ENCODE measurements at places on chromosomes 3 and 15.
A peak's percentile ranks its signal among the peaks of the same experiment; 100 is the strongest.

DNA sequence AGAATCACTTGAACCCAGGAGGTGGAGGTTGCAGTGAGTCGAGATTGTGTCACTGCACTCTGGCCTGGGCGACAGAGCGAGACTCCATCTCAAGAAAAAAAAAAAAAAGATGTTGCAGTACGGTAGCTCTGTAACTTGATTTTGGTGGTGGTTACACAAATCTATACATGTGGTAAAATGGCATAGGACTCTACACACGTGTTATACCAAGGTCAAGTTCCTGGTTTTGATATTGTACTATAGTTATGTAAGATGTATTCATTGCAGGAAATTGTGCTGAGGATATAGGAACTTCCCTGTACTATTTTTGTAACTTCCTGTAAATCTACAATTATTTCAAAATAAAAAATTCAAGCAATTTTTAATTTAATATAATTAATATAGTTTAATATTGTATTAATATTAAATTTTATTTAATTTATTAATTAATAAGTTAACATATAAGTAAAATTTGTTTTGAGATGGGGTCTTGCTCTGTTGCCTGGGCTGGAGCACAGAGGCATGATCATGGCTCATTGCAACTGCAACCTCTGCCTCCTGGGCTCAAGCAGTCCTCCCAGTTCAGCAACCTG is 9.9 kb downstream of the MYD88 start:
- DNase-seq, result no peak

GRCh38 chr15:81043281-81043934 is 42.7 kb downstream of the TLNRD1 start:
- DNase-seq, result no peak

- DNase-seq, result no peak
Measured at GRCh38 chr3:46678280-46678679, 15.2 kb downstream of the ALS2CL start.

GRCh38 chr15:70382009-70382749 is 284.5 kb upstream of the TLE3 start:
- DNase-seq, result no peak

DNA sequence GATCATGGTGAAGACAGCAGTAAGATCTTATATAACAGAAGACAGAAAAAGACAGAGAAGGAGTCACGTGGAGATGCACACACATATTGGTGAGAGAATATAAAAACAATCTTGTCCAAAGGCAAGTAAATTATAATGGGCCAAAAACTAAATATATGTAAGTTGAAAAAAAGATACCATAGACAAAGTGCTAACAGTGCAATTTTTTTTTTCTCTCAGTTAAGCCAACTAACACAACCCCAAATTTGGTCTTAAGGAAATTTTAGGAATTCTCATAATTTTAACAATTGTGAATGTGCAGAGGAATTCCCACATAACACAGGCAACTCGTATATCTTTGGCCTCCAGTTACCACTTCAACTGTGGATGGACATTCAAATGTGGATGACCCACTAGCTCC is 432.2 kb downstream of the SOX2 start:
- no peak for DNase-seq

- DNase-seq, result no peak
Measured at GRCh38 chr15:99522288-99522687, 43.5 kb upstream of the MEF2A start.

GRCh38 chr3:37310666-37311050 is 136.3 kb upstream of the LRRFIP2 start:
- peak; percentile 67 for DNase-seq

DNA sequence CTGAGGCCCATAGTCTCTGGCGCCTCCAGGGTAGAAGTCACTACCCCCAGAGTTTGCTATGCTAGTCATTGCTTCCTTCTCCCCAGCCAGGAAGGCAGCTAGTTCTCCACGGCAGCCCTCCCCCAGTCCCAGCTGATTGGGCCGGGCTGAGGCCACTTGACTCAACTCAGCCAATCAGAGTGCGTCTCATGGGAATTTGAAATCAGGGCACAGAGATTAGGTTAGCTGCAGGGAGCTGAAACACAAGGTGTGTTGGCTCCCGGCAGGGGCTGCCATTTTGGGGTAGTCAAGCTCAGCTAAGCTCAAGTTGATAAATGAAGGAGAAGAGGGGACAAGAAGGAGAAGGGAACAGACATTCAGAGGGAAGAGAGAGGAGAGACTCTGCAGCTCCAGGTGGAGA is 32.8 kb downstream of the LINGO1 start:
- DNase-seq, result no peak

GRCh38 chr3:128228366-128228910 is 75.2 kb downstream of the EEFSEC start:
- no peak for DNase-seq

DNA sequence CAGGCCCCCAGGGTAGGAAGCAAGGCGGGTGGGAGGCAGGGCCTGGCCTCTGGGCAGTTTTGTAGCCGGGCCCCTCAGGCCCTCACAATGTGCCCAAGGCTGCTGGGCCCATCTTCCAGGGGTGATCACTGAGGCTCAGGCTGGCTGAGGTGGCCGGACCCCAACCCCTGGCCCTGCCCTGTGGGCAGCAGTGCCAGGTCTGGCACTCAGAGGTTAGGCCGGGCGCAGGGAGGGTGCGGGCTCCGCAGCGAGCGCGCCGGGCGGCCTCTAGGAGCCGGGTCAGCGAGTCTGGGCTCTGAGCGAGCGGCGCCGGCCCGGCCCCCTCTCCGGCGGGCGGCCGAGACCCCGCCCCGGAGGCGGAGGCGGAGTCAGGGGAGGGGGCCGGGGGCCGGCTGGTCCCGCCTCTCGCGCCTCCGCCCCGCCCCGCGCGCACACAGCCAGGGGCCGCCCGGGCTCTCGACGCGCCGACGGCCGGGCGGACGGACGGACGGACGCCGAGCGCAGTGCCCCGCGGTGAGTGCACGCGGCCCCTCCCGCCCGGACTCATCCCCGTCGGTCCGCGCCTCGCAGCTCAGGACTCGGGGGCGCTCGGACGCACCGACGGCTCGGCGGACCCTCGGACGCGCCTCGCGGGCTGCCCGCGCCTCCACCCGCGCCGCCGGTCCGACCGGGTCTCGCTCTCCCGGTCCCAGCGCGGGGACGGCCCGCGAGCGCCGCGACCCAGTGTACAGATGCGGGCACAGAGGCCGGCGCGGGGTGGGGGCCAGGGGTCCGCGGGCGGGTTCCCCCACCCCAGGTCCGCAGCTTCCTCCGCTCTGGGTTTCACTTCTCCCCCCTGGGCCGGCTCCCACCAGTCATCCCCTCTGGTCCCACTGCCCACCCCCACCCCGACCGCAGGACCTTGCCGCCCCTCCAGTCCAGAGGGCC is at the start of gene FBLN2:
TSS of gene FBLN2 (plus strand) at position 430 of the 927 bp plus-strand sequence. CDS start 21,231 bp downstream, outside the sequence.
- DNase-seq, result peak; percentile 66

GRCh38 chr3:168134931-168135330 is 39.2 kb upstream of the GOLIM4 start:
- DNase-seq, result no peak

DNA sequence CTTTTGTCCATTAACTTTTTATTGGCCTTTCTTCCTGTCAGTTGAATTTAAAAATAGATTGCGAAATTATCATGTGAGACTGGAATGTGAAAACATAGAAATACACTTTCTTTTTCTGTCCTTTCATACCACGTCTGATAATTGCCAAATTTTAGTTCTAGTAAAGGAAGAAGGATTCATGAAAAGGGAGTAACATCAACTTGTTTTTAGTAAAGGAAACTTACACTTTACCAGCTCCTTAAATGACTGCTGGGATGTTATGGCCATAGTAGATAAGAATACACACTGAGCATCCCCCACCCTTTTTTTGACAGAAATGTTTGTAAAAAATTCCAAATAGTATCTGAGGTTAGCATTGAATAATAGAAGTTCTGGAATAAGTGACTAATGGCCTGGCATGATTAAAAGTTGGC is 137.9 kb downstream of the NEO1 start:
- peak; percentile 42 for DNase-seq

GRCh38 chr3:129620828-129621559 is 14.5 kb upstream of the PLXND1 start:
- no peak for DNase-seq

DNA sequence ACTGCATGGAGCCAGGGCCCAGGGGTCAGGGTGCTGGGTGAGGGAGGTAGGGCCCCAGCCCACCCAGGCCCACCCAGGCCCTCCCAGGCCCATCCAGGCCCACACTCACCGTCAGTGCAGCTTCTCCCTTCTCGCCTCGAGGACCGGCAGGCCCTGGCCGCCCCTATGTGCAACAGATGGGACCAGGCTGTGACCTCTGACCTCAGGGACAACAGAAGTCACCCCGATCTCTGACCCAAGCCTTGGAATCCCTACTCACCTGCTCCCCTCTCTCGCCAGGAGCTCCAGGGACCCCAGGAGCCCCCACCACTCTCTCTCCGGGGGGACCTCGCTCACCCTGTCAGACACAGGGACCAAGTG is 2.8 kb upstream of the UCN2 start:
- no peak for DNase-seq

DNA sequence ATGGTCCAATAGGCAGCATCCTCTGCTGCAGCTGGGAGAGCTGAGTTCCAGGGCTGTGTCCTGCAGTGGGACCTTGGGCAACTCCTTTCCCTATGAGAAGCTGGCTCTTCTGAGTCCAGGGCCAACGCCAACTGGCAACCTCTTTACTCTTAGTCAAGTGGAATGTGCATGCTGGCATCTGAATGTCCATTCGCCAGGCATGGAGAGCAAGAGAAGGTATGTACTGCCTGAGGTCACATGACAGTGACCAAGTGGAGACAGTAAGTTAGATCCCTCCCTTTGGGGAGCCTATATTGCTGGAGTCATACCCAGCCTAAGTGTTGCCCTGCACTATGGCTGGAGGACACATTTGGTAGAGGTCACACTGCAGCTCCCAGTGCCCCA is 12.1 kb downstream of the HEMK1 start:
- DNase-seq, result peak; percentile 18

- no peak for DNase-seq
Measured at GRCh38 chr15:99321468-99321867, 70.2 kb downstream of the LRRC28 start.

DNA sequence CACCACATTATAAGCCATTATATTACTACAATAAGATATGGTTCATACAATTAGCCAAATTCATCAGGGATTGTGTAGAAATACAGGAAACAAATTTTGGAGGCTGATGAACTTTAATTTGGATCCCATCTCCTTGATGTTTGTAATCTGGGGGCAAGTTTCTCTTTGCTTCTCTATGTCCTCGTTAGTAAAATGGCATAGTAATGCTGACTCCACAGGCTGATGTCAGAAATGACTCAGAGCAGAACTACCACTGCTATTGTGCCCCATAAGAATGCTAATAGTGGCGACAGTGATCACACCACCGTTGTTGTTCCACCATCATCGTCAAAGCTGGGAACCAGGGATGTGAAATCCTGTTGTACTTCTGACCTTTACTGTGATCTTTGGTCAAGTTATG is 722.3 kb upstream of the LMCD1 start:
- DNase-seq, result no peak

DNA sequence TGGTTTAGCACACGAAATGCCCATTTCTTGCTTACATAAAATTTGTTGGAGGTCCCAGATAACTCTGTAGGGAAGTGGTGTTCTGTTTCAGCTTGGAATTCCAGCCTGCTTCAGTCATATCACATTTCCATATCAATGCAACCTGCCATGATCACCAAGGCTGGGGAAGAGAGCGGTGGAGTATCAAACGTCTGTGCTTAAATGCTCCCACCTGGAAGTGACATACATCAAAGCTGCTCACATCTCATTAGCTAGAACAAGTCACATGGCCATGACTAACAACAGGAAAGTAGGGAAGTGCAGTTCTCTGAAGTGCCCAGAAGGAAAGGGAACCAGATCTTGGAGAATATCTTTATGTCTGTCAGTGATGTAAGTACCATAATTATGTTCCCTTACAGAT is 130.2 kb upstream of the CFAP20DC start:
- no peak for DNase-seq

DNA sequence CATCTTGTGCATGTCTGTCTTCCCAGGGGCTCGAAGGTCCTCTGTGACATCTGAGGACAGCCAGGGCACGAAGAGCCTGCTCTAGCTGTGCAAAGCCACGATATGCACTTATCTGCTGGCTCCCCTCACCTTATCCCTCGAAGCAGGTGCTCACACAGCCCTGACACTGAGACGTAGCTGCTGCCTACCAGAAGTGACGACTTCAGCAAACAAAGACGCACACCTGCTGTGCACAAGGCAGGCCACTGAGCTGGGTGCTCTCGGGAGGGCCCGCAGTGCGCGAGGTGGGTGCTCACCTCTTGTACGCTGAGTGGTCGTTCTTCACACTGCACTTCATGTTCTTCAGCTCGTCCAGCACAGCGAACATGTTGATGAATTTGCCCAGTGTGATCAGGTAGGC is 37.3 kb downstream of the CYFIP1 start:
- DNase-seq, result no peak

DNA sequence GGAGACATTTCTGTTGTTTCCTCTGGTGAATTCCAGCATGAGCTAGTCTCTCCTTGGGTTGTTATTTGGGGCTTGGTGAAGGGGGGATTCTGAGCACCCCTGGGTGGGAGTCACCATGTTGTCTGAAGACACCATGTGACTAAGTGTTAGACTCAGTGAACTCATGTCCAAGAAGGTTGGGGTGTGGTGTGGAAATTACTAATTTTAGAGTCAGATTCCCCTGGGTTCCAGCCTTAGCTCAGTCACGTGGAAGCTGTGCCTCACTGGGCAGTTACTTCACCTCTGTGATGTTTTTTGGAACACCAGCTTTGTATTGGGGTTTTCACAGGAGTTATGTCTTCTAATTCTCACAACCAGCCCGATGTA is 171.5 kb downstream of the RPLP1 start:
- DNase-seq, result no peak

- DNase-seq, result no peak
Measured at GRCh38 chr3:72776-73175, 123.8 kb upstream of the CHL1 start.

DNA sequence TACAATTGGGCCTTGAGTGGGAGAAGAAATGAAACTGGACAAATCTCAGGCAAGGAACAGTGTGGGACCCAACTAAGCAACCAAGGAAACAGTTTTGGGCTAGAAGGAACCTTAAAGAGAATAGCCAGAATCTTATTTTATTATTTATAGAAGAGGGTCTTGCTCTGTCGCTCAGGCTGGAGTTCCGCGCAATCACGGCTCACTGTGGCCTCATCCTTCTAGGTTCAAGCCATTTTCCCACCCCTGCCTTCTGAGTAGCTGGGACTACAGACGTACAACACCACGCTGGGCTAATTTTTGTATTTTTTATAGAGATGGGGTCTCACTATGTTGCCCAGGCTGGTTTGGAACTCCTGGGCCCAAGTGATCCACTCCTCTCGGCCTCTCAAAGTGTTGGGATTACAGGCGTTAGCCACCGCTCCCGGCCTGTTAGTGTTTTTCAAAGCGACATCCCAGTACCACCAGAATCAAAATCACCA is 734 bp upstream of the WDR76 start:
- DNase-seq, result no peak

Data from AG10803 (cell line).